ENCODE measurements at places on chromosomes 4 and X.

DNA sequence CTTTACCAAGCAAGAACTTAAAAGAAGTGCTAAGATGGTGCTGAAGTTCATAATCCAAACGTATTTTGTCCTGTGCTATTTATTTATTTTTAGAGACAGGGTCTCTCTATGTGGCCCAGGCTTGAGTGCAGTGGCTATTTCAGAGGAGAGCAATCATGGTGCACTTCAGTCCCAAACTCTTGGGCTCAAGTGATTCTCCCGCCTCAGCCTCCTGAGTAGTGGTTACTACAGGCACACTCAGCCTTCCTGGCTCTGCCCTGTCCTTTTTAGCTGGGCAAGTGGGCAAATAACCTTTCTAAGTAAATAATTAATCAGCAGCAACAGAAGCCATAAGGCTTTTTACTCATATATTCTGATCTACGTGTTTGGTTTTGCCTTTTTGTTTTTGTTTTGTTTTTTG is 2.6 kb downstream of the NSD2 start:
- DNase-seq = no peak

DNA sequence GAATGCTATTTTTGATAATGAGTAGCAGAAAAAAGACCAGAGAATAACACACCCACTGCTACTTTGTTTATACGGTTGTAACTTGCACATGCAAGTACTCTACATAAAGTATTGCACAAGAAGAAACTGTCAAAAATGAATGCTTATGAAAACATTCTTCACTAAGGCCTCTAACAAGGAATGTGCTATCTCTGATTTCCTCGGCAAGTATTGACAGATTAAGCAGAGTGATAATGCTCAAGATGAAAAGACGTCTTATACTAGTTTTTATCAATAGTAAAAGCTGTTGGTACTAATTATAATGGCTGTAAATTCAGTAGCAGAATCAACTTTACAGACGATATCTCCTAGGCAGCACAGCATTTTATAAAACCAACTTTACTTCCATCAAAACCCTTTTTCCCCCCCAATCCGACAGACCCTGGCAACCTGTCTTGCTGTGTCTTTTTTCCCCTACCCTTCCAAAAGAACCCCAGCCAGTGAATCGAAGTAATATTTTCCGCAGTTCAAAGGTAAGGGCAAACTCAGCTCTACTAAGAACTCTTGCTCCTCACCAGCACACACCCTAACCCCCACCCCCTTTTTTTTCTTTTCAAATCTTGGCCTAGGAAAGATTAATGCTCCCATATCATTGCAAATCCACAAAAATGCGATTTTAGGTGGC is 1.5 kb downstream of the FRYL start:
- DNase-seq = peak; percentile 12

DNA sequence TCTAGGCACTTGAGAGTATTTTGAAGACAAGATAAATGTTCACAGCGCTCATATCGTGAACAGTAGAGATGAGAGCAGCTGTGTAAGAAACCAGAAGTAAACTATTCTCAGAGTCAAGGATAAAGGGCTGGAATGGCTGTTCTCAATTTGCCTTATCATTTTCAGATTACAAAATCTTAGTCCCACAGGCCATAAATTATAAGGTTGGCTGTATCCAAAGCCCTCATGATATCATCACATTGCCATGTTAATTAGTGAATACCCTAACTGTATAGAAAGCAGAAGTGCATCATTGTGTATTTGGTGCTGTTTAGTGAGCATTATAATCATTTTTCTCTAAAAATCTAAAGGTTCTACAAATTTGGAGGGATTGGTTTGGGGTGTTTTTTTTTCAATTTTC is 168.9 kb upstream of the EDNRA start:
- no peak for DNase-seq

DNA sequence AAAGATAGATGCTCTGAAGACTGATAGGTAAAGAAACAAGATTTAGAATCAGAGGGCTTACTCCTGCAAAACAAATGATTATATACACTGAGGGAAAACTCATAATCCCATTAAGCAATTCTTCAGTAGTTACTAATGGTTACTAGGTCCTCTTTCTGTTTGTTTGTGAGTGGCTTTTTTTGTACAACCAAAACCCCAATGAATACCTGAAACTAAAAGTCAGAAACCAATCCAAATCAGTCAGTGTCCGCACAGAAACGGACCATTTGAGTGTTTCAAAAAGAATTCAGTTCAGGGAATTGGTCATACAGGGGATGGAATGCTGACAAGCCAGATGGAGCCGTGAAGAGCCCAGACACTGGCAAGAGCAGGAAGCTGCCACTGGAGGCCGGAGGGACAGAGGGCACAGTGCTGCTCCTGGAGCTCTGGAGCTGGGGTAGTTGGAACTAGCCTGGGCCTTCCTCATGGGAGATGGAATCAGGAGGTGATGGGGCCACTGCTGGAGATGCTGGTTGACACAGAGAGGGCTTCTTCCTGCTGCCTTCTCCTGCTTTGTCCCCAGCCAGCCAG is 31.9 kb downstream of the SETD7 start:
- no peak for DNase-seq

DNA sequence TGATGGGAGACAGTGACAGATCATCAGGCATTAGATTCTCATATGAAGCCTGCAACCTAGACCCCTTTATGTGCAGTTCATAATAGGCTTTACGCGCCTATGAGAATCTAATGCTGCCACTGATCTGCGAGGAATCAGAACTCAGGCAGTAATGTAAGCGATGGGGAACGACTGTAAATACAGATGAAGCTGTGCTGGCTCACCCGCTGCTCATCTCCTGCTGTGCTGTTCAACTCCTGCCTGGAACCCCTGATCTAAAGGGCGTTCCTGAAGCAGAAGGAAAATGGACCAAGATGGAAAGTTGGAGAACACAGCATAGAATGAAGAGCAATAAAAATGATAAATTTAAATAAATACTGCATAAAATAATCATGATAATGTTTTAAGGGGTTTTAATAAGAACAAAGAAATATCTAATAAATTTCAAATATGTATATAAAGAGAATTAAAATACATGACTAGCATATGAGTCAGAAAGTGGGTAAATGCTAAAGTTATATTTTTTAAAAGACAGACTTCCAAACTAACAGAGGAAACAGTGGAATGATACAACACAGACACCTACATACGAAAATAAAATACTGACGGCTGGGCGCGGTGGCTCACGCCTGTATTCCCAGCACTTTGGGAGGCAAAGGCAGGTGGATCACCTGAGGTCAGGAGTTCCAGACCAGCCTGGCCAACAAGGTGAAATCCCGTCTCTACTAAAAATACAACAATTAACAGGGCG is 59.2 kb downstream of the RBM47 start:
- DNase-seq = no peak

DNA sequence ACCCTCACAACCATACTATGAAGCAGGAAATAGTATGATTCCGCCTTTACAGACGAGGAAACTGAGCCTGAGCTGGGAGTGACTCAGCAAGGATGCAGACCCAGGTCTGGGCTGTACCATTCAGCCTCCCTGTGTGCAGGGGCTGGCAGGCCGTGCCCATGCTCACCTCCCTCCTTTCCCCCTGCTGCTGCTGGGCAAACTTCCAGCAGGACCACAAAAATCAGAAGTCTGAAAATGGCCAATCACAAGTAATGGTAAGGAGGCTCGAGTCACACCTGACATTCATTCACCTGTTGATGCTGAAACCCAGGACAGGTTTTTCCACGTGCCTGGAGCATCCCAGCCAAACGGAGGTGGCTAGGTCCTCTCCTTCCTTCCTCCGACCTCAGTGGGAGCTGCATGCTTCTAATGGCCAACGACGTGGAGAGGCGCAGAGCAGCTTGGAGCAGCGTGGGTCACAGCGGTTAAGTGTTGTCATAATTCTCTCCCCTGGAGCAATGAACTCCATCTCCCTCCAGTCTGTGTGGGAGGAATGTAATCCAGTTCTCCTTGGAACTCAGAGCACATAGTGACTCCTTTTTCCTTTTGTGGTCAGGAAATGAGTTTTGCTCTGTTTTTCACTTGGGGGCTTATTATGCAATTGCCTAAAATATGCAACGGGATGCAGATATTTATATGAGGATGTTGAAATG is 371.7 kb downstream of the BCOR start:
- DNase-seq = no peak

- DNase-seq = no peak
Observed at GRCh38 chr4:172686021-172686420, 482.6 kb upstream of the GALNT7 start.

DNA sequence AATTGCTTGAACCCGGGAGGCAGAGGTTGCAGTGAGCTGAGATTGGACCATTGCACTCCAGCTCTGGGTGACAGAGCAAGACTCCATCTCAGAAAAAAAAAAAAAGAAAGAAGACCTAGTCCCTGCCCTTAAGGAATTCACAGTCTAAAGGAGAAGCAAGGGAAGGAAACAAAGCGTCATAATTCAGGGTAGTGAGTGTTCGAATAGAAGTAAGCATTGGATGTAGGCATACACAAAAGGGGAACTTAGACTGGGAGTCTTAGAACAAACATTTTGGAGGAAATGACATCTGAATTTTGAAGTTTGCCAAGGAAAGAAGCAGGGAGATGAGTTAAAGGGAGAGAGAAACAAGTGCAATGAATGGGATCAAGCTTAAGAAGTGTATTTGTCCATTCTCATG is 32.4 kb downstream of the PPM1K start:
- no peak for DNase-seq

GRCh38 chr4:129839687-129840086 is 743.7 kb downstream of the C4orf33 start:
- no peak for DNase-seq

GRCh38 chr4:99669084-99669483 is 11.5 kb upstream of the C4orf54 start:
- DNase-seq = no peak

DNA sequence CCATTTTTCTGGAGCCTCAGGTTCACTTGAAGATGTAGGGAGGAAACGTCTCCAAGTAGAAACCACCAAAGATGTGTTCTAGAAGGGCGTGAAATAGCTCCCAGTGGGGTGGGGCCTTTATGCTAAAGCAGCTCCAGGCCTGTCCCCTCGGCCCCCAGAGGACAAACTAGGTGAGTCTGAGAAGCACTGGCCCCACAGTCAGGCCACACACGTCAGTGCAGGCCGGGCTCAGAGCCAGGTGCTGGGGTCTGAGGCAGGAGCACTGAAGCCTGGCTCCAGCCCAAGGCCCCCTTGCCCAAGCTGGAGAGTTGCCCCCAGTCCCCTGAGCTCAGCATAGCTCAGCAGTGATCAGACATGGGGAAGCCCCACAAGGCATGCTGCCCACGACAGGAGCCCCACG is 95.4 kb upstream of the PSAPL1 start:
- DNase-seq = no peak

DNA sequence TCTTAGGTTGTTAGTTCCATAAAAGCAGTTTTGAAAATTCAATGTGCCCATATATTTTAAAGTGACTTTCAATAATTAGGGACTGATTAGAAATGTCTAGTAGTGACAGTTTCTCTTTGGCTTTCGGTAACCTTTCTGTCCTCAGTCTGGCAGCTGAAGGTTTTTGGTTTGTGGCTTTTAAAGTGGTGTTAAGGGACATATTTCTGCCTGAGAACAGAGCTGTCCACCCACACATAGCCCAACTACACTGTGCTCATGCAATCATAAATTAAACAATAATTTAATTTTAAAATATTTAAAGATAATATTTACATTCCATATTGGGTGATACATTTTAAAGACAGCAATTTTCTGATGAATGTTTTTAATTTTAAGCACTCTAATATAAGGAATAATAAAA is 335.0 kb upstream of the TENM3 start:
- DNase-seq = no peak

DNA sequence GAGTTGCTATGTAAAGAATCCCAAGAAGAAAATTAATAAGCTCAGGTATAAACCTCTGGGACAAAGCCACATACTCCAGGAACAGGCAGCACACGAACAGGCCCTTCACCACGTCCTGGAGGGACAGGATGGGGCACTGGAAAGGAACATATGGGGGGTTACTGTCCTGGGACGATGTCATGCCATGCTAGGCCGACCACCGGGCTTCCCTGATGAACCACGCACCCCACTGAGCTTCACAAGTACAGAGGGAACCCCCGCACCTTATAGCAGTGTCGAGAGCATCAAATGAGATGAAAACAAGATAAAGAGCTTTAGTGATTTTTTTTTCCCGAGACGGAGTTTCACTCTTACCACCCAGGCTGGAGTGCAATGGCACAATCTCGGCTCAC is 19.1 kb downstream of the NOP14 start:
- DNase-seq = no peak

- no peak for DNase-seq
Observed at GRCh38 chr4:171042989-171043524, 770.1 kb upstream of the GALNTL6 start.

GRCh38 chrX:50594788-50595187 is 124.2 kb upstream of the DGKK start:
- DNase-seq = no peak
